Left kidney (tissue), 8 donors: ENCODE measurements at places on chromosomes 6 and 20. TPM values are rescaled to one million over a fixed set of nuclear protein-coding genes. Genes with fewer than 3 reads are reported as not detected.

- no peak for DNase-seq
These were observed 311.1 kb downstream of the ADGRG6 start for GRCh38 chr6:142612956-142613355.

- DNase-seq: no peak
These were observed 558.5 kb downstream of the CD83 start for GRCh38 chr6:14676064-14676463.

GRCh38 chr6:32117461-32117860, 8.3 kb upstream of the TNXB start:
- no peak for DNase-seq

DNA sequence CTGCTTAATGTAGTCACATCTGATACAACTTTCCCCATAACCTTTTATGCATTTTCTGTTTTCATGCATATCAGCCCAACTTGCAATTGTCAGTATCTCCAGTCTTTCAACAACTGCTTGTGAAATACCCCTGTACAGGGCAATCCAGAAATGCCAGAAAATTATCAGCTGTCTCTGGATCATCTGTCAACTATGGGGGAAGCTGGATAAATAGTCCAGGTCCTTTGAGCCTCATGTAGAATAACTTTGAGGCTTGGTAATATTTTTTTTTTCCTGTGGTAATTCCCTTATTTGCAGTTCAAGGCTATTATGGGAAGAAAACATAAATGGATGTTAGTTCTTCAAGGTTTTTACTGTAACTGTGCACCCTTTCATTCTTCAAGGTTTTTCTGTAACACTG, 6.2 kb downstream of the DEFB125 start:
- no peak for DNase-seq

DNA sequence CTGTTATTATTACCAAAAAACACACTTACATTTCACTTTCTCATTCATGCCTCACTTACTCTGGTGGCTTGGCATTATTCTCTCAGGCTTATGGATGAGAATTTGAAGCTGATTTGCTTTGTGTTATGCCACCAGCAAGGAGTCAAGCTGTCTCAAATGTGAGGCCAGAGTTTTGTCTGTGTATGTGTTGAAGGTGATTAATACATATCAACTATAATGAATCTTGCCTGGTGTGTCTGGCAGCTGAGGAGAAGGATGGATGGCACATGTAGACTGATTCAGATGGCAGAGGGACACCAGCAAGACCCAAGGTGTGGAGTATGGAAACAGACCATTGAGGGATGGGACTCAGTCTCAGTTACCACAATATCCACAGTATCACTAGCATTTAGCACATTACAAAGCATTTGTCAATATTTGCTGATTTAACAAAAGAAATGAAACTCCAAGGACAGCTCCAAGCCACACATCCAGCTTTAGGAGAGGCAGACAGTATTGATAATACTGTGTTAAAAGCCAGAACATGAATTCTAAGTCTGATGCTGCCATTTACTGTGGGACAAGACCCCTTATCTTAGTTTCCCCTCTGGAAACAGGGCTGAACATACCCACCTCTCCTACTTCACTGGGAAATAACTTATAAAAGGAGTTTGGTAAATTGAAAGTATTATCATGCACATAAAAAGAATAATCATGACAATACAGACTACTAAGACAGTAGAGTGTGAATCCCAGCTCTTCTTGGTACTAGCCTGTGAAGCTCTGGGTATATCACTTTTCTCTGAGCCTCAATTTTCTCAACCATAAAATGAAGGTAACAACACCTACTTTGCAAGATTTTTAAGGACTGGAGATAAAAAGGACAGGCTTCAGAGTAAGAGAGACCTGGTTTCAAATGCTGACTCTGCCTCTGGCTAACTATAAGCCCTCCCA, 11.2 kb downstream of the BCL2L1 start:
- no peak for DNase-seq

DNA sequence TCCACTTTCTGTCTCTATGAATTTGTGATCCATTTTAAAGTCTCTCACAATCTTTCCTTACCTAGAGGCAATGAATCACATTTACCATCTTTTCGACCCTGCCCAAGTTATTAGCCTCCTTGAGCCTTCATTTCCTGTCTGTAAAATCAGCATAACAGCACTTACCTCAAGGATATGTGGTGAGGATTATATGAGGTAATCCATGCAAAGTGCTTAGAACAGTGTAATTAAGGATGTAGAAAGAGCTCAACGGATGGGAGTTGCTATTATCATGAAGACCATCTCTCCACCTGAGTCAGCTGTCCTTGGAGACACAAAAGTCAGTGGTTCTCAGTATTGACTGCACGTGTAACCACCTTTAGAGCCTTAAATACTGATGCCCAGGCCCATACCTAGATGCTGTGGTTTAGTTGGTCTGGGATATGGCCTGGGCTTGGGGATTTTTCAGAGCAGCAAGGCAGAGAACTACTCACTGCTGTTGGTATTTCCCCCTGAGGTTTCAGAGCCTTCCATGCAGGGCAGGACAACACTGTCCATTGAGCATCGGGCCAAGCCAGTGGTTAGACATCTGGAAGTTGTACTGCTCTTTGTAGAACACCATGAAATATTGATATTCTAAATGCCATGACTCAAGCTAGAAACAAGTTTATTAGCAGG, 55.8 kb downstream of the LYRM2 start:
- DNase-seq: no peak

DNA sequence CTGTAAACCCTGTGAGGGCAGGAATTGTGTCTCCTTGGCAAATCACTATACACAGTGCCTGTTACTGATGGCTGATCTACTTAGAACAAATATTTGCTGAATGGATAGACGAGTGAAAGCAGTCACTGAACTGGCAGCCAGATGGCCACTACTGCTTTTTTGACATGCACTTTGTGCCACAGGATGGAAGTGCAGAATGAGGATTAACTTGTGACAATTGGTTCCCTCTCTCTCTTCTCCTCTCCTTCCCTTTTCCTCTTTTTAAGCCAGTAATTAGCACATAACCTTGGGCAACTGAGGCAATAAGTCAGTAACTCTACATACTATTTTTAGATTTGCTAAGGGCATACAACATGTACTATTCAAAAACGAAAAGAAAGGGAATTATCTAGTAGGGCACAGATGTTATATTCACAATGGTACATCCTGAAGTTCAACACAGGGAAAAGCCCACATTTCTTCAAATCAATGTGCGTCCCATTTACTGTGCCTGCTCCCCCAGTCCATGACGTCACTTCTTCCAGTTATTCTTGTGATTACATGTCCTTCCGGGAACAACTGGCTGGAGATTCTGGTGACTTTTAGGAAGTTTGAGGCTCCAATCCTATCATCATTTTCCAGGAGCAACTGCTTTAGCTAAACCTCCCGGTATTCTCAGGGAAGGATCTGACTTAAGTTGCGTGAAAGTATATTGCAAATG, 17.0 kb upstream of the RPS6KA2 start:
- no peak for DNase-seq

GRCh38 chr6:41958022-41958856, 16.6 kb upstream of the CCND3 start:
- no peak for DNase-seq

DNA sequence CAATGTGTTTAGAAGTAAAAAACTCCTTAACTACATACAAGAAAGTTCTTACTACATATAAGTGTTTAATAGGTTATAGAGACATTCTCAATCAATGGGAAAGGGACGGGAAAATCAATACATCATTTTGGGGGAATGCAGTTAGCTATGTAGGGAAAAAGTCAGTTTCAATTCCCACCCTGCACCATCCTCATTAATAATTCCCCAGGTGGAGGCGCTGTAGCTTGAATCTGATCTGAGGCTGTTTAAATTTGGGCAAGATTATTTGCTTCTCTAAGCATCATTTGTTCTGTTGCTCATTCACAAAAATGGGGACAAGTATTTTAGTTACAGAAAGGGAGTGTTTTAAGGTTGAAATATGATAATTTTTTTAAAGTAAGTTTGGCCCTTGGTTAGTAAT, 19.1 kb downstream of the OLIG3 start:
- no peak for DNase-seq

DNA sequence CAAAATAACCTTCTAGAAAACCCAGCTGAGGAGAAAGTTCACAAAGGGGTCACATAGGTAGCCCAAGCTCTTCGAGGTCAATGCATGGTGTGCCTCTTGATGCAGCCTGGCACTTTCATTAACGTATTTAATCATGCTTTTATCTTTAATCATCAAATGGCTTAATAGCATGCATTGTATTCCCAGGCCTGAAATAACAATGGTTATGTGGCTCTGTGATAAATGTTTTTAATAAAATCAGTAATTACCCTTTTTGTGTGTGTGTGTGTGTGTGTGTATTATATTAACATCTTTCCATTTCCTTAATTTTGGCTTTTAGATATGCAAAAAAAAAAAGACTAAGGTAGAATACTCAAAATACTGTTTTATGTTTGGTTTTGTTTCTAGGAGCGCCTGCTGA, 681.8 kb downstream of the PTPRT start:
- no peak for DNase-seq

GRCh38 chr6:139801571-139802321, 427.3 kb upstream of the CITED2 start:
- no peak for DNase-seq

DNA sequence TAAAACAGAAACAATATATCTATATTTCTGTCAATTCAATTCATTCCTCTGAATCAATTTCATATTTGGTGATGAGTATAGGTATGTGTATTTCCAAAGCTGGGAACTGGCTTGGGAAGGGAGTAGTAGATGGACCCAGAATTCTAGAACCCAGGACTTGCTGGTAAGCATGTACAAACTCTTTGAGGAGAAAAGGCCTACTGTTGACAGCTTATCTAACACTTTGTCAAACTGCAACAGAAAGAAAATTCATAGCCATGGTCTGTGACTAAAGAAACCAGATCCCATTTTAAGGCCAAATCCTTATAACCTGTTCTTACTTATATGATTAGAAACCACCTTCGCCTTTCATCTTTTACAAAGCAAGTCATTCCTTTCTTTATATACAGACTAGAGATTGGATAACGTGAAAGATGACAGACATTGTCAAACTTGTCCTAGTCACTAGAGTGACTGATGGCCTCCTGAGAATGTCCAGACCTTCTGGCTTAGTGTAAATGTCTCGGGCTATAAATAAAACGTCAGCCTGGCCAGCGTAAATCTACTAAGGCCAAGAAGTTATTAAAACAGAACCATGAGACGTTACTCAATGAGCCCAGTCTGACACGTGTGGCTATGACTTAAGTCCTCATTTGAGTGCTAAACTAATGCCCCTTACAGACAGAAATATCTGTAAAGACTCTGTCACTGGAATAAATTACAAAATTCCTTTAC, 152.3 kb downstream of the ALDH8A1 start:
- no peak for DNase-seq

GRCh38 chr6:159761129-159761872, 544 bp upstream of the ACAT2 start:
- DNase-seq: peak; percentile 33

DNA sequence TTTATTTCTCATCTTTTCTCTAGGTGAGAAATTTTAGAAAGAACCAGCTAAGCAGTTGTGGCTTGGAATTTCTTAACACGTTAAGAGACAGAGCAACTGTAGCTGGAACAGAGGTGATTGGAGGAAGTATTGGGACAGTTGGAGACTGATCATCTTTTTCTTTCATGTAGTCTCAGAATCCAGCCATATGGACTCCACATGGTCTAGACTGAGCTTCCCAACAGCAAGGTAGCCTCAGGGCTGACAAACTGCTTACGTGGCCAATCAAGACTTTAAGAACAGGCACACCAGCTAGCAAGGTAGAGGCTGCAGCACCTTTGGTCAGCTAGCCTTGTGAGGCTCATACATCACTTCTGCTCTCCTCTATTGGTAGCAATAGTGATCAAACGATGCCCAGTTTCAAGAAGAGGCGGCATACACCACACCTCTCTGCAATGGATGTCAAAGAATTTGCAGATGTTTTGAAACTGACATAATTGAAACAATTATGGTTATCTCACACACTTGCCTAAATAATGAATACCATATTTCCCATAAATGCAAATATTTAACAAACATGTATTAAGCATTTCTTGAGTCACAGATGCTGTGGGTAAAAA, 590.5 kb upstream of the SLC35B3 start:
- DNase-seq: no peak

DNA sequence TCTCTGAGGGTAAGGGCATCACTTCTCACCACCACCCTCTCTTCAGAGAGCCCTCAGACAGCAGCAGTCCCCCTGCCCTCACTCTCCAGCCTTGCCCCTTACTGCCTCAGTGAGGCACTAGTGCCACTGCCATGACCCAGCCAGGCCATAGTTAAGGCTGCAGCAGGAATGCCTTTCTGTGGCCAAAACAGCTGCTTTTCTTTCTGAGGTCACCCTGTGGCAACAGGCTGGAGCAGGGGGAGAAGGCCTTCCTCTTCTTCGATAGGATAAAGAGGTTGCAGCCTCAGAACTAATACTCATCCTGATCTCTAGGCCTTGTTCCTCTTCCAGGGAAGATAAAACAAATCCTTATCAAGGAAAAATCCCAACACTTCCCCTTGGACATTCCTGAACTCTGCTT, 56.8 kb upstream of the ECI2 start:
- no peak for DNase-seq

GRCh38 chr6:108568551-108569305, 8.0 kb downstream of the FOXO3 start:
- DNase-seq: no peak

- DNase-seq: no peak
These were observed 604 bp upstream of the RAB5IF start for GRCh38 chr20:36604952-36605398.

GRCh38 chr20:5211803-5212714, 85.3 kb downstream of the CDS2 start:
- DNase-seq: no peak

GRCh38 chr6:21594416-21595281, 1.1 kb downstream of the SOX4 start:
- DNase-seq: no peak

GRCh38 chr6:103081876-103082630, 1688.5 kb downstream of the GRIK2 start:
- DNase-seq: no peak

DNA sequence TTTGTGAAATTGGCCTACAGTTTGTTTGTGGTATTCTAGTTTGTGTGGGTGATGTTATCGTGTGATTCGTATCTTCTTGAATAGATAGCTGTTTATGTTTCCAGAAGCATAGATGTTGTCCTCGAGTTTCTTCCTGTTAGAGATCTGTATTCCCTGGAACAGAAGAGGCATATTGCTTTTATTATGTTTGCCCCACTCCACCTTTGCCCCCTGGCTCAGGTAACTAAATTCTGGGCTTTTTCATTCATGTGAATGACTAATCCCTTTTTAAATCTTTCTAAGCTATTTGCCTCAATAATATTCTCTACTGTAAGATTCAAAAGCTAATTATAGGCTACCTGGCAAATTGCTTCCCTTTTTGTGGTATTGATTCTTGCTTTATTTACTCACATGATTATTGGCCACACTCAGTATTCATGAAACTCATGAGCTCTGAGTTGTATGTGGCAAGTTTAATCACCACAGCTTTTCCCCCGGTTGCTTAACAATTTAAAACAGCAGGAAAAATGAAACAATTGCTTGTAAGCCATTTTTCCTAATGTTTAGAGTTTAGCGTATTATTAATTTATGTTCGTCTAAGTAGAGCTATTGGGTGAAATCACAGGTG, 12.6 kb downstream of the RNF217 start:
- no peak for DNase-seq

Gene KCNB1
- 0.85 TPM for polyA plus RNA-seq

Gene THBD
- 4.2 TPM for polyA plus RNA-seq

Gene TMEM151B
- 0.88 TPM for polyA plus RNA-seq

Gene HLA-A
- 105 TPM for polyA plus RNA-seq

Gene SLC35F1
- polyA plus RNA-seq: 3.9 TPM

Gene RPS21
- 686 TPM for polyA plus RNA-seq

Gene CRISP3
- polyA plus RNA-seq: not detected

Gene TSBP1
- polyA plus RNA-seq: 0.27 TPM

Gene SEL1L2
- polyA plus RNA-seq: not detected

Gene MUC22
- polyA plus RNA-seq: not detected

Gene KHDC1L
- polyA plus RNA-seq: 0.62 TPM

Gene SLC17A2
- polyA plus RNA-seq: 0.86 TPM

Gene C6orf58
- 1.2 TPM for polyA plus RNA-seq
